ENCODE measurements at places on chromosomes 13 and 19. TPM values are rescaled to one million over a fixed set of nuclear protein-coding genes. Genes with fewer than 3 reads are reported as not detected.

DNA sequence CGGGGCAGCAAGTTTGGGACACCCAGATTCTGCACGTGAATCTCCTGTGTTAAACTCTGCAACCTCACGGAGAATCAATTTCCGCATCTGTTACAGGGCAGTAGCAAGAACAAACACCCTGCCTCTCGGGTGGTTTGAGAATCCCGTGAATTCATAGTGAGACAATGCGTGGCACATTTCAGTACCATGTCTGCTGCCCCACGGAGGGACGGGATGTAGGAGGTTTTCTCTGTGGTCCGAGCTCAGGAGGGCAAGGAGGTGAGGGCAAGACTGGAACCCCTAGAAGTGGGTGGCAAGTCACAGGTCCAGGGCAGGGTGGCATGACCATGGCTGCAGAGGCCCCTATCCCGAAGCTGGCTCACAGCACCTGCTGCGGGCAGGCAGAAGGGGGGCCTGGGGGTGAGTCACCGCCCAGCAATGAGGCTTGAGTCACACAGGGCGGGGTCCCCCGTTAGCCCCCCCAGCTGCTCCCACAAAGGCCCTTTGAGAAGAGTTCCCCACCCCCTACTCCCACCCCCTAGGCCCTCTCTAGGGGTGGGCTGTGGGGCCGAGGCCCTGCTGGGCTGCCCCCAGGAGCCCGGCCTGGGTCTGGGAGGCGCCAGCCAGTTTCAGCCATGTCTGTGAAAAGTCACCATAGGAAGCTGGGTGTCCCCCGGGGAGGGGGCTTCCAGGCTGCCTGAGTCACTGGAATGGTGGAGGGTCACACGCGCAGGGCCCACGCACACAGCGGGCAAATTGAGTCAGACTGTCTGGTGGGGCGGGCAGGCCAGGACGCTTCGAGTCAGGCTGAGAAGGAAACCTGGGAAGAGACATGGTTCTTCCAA, 25.8 kb upstream of the NANOS3 start:
- peak; percentile 92 for DNase-seq

The ZNF223 gene
- 5.5 TPM for polyA plus RNA-seq

DNA sequence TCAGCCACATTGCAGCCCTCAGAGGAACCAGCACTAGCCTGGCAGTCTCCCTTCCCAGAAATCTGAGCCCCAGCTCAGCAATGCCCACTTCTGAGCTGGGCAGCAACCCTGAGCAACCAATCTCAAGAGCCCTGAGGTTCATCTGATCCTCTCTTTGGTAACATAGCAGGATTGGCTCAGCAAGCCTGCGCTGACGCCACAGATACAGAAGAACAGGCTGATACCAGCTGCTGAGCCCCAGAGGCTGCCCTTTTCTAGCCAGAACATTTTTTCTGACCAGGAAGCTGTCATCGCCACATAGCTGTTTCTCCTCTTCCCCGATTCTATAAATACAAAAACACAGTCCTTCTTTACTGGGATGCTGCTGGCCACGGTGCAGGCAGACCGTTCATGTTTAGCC, 59.8 kb downstream of the TRPM4 start:
- DNase-seq = peak; percentile 34

- DNase-seq = no peak
Observed at GRCh38 chr13:99751517-99752199, 219.9 kb downstream of the ZIC5 start.

DNA sequence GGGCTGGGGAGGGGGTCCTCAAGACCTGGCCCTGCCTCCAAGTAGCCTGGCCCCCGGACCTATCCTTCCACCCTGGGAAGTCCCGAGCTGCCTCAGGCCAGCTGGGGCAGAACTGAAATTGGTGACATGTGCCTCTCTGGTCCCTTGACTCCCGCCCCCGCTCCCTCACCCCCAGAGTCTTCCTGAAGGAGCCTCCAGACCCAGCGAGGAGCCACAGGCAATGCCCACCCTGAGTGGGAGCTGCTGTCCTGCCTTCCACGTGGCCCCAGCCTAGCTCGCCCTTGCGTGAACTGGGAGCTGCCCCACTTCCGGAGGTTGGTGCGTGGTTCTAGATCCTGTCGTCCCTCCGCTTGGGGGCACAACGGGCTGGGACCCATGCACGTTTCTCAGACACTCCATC, 34.6 kb downstream of the CEBPA start:
- no peak for DNase-seq

The SLC6A16 gene
- polyA plus RNA-seq = 0.98 TPM

DNA sequence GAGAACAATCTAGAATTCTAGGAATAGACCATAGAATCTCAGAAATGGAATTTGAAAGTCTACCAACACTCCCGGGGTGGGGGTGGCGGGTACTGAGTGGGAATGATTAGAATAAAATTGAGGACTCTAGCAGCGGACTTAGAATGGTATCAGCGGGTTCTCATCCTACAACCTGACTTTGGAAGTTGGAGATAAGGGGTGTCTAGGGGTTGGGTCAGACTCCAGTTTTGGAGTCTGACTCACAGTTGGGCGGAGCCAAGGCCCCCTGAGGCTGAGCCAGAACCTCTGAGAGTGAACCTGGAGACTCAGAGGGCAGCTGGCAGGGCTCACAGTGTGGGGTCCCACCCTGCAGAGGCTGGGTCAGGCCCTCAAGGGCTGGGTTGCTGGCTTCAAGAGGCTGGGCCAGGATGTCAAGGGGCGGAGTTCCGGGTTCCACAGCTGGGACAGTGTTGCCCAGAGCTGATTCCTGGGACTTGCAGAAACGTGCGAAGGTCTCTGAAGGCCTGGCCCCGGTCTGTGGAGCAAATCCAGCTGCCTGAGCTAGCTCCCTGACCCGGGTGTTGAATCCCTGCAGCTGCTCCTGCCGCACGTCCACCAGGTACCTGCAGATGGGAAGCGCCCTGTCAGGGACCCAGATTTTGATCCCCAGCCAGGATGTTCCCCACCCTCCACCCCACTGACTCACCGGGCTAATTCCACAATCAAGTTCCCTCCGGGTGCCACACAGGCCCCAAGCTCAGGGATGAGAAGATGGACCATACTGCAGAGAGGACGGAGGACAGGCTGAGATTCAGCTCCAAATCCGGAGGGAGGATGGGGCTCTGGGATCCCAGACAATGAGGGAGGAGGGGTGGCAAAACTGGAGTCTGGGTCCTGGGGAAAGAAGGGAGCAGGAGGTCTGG, 1.6 kb upstream of the TNNI3 start:
- no peak for DNase-seq
